ENCODE measurements at places on chromosomes 4 and X.

GRCh38 chrX:11619441-11619840, 46.3 kb downstream of the ARHGAP6 start:
- no peak for DNase-seq

GRCh38 chr4:10381146-10381545, 76.1 kb downstream of the ZNF518B start:
- no peak for DNase-seq

GRCh38 chr4:112966701-112967488, 82.6 kb upstream of the ANK2 start:
- no peak for DNase-seq

- no peak for DNase-seq
These were observed 189.1 kb upstream of the RBPJ start for GRCh38 chr4:26131711-26132110.

- no peak for DNase-seq
These were observed 29.7 kb downstream of the PPP1R2C start for GRCh38 chrX:42748067-42748850.

GRCh38 chr4:105896461-105896942, 1.2 kb downstream of the NPNT start:
- no peak for DNase-seq

DNA sequence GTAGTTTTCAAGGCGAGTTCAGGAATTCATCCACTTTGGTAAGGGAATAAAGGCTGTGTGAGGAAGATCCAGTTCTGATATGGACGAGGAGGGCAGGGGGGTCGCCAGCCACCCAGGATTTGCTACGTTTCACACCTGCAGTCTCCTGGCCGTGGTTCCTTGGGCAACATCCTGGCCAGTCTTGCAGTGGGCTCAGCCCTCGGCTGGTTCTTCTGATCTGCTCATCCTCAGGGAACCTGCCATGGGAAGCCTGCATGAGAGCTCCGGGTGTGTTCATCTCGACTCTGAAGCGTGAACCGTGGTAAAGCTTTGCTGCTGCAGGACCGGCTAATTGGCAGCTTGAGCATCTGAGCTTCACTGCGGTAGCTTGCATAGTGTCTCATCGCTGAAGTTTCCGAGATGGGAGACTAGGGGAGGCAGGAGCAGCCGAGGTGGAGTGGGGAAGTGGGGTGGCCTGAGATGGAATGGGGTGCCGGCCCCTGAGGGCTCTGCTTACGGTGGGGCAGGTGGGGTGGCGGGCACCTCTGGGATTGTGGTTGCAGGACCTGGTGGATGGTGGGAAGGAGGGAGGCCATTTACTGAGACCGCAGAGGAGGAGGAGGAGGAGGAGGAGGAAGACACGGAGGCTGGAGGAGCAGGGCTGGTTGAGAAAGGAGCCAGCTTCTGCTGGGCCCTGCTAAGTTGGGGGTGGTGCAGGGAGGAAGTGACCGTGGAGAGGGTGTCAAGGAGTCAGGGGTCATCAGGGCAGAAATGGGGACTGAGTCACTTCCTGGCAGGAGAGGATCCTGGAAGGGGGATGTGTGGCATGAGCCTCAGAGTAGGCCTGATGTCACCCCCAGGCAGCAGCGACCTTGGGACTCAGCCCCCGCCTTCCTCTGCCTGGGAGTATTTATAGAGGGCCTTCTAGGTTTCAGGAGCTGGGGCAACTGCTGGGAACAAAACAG, 213.1 kb upstream of the PSAPL1 start:
- no peak for DNase-seq

DNA sequence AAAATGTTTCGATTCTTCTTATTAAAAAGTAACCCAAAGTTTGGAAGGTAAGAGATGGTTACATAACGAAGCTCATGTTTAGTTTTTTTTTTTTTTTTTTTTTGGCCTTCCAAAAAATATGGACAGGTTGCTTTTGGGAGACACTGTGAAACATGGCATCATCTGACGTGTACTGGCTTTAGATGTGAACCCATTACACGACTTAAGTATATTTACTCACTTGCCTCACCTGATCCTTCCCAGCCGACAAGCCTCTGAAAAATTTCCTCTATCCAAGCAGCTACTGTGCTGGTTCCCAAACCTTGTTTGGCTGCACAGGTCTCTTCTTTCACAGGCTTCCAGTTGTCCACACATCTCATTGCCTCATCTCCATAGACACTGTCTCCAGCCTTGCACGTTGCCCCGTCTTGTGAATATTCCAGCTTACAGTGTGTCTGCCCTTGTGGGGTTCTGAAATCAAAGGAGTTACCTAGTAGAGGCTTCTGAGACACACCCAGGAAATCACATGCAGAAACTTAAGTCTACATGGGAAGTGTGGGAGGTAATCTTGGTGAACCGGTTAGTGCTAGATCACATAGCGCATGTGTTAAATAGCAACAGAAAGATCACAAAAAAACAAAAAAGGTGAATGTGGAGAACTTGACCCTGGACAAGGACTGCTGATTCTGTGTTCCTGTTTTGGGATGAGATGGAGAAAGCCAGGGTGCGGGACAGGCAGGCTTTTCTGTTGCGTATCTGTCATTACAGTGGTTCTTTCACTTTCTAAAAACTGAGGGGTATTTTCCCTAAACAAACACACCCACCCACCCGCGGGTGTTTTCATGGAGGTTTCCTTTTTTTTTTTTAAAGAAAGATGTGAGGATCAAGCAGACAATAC, 328.6 kb downstream of the ARHGAP10 start:
- DNase-seq = no peak

DNA sequence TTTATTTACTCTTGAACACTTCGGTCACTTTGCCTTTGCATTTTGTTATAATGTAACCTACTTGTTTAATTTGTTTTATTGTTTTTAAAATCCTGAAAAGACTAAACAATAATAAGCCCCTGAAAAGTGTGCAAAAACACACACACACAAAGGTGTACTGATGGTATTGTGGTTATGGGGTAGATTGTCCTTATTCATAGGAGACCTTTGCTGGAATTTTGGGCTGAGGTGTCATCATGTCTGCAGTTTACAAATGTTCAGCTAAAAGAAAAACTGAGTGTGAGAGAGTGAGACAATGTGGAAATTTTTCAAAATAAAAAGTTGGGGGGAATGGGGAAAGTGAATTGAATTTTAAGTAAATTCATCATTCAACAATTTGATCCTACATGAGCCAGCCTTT, 174.9 kb downstream of the QDPR start:
- DNase-seq = no peak

DNA sequence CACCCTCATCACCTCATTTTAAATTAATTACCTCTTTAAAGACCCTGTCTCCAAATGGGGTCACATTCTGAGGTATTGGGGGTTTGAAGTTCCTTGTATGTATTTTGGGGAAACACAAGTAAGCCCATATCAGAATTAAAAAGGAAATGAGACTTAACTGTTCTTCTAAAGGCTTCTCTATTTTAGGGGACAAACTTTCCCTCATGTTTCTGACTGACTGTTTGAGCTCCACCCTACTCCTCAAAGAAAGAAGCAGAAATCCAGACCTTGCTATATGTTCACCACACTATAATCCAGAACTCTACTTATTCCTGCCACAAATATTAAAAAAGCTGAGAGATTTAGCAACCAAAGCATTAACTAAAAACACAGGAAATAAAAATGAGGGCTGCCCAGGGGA, 258.8 kb downstream of the ARHGAP24 start:
- no peak for DNase-seq

DNA sequence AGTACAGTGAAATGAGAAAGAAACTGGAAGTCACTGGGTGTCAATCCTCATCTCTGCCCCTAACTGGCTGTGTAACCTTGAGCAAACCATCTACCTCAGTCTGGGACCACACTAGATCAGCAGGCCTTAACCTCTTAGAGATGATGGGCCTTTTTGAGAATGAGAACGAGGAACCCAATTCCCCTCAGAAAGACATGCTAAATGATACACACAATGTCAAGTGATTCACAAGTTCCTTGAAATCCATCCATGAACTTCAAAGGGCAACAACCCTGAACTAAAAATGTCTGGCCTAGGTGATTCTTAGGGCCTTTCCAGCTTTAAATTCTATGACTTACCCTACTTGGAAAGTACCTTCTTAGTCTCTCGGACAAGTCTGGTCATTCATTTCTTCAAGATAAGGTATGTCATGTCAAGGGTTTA, 47.4 kb downstream of the ACSL4 start:
- no peak for DNase-seq

GRCh38 chr4:54189140-54189539, 40.0 kb upstream of the PDGFRA start:
- peak; percentile 49 for DNase-seq

DNA sequence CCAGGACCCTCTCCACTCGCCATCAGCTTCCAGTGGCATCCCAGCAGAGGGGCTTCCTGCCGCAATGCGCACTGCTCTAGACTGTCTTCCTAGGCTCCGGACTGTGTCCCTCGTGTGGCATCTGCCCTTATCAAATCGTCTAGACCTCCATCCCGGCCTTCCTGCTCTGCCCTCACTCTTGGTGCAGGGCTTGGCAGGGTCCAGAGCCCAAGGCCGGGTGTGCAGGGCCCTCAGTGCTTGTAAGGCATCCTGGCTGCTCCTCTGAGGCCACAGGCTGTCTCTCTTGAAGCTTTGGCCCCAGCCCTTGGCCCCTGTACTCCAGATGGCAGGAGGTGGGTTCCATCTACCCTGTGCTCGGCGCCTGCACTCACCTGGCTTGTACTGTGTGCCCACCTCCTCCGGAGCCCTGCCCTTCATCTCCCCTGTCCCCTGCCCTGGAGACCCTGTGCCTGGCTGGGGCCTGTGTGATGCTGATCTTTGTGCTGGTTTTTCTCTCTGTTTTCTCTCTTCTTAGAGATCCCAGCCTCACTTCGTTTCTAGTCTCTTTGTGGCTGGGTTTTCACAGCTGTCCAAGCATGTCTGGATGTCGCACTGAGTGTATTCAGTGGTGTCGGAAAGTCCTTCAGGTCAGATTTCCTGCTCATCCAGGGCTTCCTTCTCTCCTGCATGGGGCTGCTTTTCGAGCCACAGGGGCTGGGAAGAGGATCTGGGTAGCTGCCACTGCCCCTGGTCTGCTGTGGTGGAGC, 3.7 kb upstream of the TREX2 start:
- DNase-seq = no peak

DNA sequence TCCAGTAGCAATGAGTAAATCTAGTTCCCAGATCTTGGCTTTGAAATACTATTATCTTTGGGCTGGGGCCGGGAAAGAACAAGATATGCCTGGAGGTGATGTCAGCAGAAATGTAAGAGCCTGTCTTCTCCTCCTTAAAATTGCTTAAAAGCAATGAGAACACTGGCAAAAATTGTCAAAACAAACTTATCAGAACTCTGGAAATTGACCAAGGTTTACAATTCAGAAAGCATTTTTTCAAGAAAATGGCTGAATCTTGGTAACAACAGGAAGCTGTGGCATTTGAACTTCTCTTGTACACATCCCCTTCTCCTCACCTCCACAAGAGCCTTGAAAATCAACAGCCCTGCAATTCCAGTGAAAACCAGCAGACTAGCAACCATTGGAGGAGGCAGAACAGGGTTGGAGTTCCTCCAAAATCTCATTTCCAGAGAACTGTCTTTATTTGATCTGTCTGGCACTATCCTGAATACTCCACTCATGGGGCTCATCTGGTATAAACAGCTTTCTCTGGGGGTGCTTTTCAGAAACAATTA, 13.5 kb downstream of the TIMP1 start:
- DNase-seq = no peak

DNA sequence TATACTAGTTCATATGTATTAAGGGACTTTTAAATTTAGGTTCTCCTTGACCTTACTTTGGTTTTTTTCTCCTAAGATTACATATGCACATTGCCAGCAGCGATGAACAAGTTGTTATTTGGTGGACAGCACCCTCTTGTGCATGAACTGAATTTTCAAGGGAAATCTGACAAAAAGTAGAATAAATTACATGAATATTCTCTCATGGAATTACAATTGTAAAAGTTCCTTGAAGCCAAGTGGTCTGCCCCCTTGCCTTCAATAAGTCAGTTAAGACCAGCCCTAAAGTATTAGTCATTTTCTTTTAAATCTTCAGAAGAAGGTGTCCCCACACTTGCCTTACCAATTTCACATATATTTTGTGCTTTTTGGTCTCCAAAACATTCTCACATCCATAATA, 30.7 kb upstream of the SMARCA5 start:
- DNase-seq = peak; percentile 14

- peak; percentile 9 for DNase-seq
These were observed 124.4 kb downstream of the RELL1 start for GRCh38 chr4:37561803-37562207.

DNA sequence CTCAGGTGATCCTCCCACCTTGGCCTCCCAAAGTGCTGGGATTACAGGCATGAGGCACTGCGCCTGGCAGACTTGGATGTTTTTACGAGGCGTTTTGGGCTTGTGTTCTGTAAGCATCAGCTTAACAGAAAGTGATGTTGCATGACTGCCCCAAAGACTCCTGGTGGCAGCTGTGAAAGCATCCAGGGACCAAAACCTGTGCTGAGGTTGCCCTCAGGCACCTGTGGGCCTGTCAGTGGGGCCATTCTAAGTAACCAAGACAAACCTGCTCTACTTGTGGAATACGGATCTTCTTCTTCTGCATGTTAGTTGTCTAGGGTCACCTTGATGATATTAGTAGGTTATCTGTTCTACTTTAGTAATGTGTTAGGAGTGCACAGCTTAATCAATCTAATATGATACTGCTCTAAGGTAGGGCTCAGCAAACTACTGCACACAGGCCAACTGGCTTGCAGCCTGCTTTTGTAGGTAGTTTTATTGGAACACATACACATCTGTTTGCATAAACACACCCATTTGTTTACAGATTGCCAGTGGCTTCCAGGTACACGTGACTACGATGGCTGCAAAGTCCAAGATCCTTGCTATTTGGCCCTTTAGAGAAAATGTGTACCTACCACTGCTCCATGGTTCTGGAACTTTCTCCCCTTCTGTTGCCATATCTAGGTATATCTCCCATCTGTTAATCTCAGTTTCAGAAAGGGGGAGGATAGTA, 136.7 kb downstream of the GPR143 start:
- no peak for DNase-seq

DNA sequence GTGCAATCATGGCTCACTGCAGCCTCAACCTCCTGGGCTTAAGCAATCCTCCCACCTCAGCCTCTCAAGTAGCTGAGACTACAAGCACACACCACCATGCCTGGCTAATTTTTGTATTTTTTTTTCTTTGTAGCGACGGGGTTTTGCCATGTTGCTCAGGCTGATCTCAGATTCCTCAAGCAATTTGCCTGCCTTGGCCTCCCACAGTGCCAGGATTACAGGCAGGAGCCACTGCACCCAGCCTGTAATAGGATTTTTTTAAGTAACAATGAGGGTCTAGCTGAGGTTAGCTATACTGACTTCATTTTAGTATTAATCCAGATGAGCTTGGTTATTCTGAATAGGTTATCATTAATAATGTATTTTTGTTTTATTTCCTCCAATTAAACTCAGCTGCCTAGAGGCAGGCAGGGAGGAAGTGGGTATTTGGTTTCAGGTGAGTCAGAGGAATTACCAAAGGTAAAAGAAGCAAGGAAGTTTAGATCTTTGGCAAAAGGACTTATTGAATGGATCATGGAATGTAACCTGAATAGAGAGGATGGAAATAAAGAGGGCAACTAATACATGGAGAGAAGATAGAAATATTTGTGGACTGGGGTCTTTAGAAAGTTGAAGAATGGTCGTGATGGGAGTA, 1023.3 kb upstream of the TENM3 start:
- no peak for DNase-seq
